ENCODE measurements at places on chromosomes 16 and 17.
A peak's percentile ranks its signal among the peaks of the same experiment; 100 is the strongest.

DNA sequence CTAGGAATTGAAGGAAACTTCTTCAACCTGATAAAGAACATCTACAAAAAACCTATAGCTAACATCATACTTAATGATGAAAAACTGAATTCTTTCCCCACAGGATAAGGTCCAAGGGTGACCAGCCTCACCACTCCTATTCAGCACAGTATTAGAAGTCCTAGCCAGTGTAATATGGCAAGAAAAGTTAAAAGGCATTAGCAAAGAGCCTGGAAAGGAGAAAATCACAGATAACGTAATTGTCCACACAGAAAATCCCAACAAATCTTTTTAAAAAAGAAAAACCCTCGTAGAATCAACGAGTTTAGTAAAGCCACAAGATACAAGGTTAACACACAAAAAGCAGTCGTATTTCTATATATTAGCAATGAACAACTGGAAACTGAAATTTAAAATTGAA is 37.8 kb downstream of the MEAK7 start:
- DNase-seq = no peak

GRCh38 chr16:14097182-14097959 is 26.3 kb downstream of the MRTFB start:
- DNase-seq = no peak

DNA sequence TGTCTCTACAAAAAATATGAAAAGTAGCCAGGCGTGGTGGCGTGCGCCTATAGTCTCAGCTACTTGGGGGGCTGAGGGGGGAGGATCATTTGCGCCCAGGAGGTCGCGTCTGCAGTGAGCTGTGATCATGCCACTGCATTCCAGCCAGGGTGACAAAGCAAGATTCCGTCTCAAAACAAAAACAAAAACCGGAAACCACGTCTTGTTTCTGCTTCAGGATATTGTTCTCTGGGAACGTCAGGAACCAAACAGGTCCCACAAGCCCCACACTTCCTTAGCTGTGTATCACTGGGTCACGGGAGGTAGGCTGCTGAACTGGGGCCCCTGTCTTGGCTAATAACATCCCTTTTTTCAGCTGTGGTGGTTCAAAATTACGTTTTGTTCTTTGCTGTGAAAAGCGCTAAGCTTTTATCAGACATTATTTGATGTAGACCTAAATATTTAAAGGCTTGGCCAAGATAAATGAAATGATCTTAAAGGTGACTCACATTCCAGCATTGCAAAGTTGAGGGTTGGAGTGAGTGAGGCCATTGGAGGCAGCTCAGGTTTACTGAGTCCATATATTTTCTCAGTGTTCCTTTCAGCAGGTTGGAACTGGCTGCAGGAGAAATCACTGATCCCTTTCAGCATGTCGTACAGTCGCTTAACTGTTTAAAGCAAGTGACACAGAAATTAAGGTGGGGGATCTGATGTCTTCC is 16.4 kb upstream of the SEC14L1 start:
- no peak for DNase-seq

GRCh38 chr17:66379544-66379943 is 77.1 kb downstream of the PRKCA start:
- DNase-seq = no peak

GRCh38 chr16:80372341-80372740 is 168.5 kb upstream of the DYNLRB2 start:
- DNase-seq = no peak

DNA sequence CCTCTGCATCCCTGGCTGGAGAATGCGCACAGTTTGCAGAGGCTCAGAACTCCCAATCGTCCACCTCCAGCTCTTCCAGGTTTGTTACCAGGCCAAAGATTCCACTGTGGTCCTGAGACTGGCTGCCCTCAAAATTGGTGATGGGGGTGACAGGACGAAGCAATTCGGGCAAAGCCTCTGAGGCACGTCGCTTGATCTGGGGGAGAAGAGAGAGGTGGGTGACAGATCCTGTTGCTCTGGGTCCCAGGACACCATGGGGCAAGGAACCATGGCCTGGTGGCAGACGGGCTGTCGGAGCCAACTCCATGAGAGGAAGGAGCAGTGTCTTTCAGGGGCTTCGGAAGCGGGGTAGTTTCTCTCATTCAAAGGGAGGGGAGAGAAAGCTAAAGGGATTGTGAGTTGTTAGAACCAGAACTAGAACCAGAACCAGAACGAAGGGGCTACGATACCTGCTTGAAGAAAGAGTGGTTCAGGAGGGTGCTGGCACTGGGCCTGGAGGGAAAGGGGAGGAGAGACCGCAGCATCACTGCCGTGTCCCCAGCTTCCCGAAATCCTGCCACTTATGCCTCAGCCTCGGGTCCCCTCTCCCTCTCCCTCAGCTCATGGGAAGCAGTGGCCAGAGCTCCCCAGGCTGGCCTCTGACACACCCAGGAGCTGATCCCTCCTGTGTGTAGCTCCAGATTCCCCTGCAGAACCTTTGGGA is 3.8 kb upstream of the LIMD2 start:
- no peak for DNase-seq

DNA sequence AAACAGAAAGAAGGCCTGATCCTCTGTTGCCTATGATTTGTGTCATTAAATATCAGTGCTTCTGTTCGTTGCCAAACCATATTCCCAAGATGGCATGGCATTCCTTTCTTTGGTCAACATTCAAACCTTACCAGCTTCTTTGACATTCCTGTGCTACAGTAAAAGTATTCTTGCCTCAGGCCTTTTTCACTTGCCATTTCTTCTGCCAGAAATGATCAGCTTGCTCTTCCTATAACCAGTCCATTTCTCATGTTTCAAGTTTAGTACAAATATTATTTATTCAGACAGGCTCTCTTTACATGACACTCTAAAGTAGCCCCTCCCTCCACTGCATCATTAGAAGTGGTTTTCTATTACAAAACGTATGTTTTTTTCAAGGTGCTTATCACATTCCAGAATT is 278.3 kb downstream of the KCNJ2 start:
- DNase-seq = no peak

GRCh38 chr16:86229866-86230656 is 280.3 kb upstream of the FOXF1 start:
- DNase-seq = no peak

- peak; percentile 51 for DNase-seq
Measured at GRCh38 chr16:21600031-21600773, 825 bp downstream of the METTL9 start.

DNA sequence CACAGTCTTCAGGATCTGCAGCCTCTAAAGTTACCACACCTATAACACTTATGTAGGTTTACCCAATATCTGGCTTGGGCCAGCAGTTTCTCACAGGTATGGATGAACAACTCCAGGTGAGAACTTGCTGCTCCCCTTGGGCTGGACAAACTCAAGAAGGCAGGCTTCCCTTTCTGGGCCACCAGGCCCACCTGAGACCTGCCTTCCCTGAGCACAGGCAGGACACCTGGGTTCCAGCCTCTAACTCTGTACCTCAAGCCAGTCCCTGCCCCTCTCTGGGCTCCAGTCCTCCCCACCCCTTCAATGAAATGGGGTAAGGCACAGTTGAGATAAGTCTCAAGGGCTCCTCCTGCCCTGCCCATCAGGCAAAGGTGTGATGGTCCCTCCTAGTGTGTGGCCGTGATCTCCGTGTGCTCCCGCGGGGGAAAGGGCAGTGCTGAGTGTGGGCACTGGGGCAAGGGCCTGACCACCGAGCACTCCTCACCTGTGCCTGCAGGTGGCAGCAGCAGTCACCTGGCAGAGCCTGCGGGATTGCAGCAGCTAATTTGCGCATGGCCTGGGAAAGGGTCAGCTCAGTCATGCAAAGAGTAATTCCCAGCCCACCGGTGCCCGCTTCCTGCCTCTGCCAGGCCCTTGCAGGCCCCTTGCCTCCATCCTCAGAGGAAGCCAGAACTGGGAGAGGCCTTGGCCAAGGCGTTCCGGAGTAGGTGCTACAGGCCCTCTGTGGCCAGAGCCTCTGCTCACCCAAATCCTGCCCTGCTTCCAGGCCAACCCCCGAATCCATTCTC is 28.2 kb upstream of the ADGRG1 start:
- peak; percentile 25 for DNase-seq

GRCh38 chr16:58885528-58886170 is 151.5 kb upstream of the GOT2 start:
- DNase-seq = no peak

DNA sequence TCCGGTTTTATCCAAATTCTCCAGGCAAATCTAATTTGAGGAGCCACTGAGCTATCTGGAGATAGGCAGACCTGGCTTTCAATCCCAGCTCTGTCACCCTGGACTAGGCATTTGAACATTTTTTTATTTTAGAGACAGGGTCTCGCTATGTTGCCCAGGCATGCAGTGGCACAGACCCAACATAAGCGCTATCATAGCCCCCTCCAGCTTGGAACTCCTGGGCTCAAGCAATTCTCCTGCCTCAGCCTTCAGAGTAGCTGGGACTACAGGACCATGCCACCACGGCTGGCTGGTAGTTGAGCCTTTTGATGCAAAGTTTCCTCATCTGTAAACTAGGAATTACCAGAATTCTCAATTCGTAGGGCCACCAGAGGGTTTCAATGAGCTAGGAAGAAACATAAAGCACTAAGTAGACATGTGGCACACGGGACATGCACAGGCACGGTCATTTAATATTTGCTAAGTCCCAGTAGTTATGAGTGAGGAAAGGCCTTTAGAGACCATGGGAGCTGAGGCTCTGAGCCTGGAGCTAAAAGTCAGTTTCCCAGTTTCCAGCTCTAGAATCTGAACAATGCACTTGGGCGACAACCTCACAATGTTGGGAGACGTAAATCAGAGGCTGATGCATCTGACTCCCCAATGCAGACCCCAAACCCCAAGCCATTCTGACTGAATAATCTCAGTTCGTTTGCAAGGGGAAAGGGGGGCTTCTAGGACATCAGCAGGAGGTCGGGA is 1.1 kb downstream of the ELOB start:
- no peak for DNase-seq

GRCh38 chr16:22151246-22151998 is 10.9 kb upstream of the SDR42E2 start:
- DNase-seq = no peak

DNA sequence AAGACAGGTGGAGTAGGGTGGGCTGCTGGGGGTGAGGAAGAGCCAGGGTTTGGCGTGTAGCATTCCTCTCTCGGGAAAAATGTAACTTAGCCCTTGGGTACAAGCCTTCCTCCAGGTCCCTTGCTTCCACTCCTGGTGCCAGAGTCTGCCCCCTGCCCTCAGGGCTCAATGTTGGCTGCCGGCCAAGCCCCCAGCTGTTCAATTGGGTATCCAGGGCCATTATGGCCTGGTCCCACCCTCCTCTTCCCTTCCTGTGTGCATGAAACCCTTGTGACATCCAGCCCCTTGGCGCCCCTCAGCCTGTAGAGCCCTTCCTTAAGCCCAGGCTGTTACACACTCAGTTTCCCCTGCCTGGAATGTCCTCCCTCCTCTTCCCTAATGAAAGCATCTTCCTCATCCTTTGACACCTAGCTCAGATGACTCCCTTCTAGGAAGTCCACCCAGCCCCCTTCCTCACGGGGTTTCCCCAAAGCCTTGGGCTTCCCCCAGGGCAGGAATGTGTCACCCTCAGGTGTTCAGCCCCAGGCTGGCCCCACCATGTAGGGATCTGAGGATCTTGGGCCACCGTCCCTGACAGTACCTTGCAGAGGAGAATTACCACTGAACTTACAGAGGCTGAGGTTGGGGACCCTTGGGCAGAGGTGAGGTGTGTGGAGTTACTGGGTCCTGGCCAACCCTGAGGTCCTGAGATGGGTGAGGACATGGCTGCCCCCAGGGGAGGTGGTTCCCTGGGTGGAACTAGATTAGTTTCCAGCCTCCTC is 30.0 kb downstream of the B9D1 start:
- DNase-seq = no peak

- no peak for DNase-seq
Measured at GRCh38 chr16:66651474-66651765, 45.1 kb downstream of the CMTM4 start.

DNA sequence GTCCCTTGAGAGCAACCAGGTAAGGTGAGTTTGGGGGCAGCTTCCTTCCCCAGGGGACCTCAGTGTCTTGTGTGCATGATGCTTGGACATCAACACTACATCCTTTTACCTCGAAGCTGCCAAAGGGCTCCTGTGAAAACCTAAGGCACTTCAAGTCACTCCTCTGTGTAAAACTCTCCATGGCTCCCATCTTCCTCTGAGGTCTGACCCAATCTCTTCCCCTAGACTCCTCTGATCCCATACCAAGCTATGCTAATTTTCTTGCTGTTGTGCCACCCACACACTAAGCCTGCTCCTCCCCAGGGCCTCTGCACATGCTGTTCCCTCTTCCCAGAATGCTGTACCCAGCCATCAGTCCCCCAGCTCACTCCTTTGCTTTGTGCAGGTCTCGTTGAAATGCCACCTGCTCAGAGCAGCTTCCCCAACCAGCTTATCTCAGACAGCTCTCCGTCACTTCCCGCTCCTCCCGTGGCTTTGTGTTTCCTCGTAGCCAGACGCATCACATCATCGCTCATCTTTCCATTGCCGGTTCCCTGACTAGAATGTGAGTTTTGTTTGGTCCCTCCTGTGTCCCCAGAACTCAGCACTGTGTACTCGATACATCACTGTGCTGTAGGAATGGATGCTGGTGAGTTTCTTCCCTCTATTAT is 78.4 kb downstream of the CNGB1 start:
- DNase-seq = no peak

DNA sequence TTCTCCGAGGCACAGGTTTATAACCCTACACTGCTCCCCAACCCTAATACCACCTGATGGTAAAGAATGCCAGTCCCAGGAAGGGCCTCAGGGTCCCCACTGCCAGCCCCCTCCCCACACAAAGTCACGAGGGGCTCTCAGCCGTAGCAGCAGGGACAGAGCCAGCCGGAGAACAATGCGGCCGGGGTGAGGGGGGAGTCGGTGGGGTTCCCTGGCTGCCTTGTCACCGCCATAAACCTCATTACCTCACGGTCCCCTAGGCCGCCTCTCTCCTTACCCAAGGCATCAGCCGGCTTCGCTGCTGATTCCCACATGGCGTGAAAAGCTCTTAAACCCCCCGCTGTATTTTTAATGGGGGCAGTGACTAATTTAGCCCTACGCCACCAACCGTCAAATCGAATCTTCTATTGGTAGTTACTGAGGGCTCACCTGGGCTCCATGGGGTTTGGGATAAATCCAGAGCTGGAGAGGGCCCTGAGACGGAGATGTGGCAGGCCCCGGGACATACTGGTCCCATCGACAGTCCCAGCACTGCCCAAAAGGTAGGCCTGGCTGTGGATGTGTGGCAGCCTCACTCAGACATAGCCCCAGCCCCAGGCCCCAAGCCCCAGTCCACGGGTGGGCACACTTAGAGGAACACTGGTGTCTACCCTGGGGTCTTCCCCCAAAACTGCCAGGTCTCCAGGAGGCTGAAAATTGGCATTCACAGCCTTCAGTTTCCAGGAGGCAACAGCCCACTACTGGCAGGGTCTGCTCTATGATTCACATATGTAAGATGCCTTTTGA is 115.3 kb downstream of the C16orf78 start:
- no peak for DNase-seq

- DNase-seq = no peak
Measured at GRCh38 chr17:21173543-21173942, 40.4 kb downstream of the TMEM11 start.
